ENCODE measurements at places on chromosomes 7 and 10.
A peak's percentile ranks its signal among the peaks of the same experiment; 100 is the strongest.

DNA sequence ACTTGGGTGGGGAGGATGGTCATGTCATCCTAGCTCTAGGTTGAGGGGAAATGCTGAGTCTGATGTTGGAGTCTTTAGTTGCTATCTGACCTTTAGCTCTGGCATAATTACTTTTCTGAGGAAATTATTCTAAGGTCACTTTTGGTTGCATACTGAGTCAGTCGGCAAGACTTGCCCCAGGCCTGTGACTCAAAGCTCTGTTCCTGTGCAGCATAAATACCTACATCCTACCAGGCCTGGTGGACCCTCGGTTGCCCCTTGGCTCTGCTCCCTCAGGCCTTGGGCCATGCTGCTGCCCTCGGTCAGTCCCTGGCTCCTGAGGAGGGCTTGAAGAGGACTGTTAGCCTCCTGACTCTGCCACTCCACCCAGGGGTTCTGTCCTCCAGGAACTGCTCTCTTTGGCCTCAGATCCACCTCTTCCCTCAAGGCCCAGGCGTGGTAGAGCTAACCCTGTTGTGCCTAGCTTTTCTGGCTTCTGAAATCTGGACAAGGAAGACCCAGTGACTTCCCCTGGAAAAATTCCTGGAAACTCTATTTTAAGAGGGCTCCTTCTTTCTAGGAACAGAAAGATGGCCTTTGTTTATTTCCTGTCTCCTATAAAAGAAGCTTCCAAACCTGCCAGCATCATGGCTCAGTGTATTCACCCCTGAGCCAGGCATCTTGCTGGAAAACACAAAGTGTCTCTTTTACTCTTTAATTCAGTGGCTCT, 71.2 kb downstream of the TMEM178B start:
- DNase-seq: no peak

DNA sequence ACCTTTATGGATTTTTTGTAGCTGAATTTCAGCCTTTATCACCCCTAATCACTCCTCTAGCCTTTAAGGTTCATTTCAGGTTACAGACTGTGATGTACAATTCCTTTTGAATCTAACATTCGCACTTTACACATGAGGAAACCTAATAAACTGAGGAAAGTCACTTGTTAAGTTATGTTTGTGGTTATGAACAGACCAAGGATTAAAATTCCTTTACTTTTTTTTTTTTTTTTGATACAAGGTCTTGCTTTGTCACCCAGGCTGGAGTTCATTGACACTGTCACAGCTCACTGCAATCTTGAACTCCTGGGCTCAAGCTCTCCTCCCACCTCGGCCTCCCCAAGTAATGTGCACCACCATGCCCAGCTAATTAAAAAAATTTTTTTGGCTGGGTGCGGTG, 3.6 kb downstream of the MCU start:
- DNase-seq: no peak

GRCh38 chr10:101493249-101493648, 94.8 kb downstream of the POLL start:
- no peak for DNase-seq

DNA sequence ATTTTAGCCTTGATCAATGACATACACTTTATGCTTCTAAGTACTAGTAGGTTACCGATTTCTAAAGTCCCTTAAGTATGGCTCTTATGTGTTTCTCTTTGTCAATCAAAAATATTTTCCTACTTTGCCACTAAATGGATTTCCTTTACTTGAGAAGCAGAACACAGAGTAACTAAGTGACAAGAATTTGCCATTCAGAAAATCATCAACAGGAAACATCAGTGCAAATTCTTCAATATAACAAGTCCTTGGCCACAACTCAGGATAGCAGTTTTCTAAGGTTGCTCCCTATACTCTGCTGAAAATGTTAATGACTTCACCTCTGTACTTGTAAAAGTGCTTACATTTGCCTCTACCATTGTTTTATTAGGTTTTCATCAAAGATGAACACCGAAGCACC, 239.6 kb upstream of the SLC26A5 start:
- DNase-seq: no peak

GRCh38 chr7:80611779-80612178, 26.7 kb upstream of the CD36 start:
- DNase-seq: no peak

DNA sequence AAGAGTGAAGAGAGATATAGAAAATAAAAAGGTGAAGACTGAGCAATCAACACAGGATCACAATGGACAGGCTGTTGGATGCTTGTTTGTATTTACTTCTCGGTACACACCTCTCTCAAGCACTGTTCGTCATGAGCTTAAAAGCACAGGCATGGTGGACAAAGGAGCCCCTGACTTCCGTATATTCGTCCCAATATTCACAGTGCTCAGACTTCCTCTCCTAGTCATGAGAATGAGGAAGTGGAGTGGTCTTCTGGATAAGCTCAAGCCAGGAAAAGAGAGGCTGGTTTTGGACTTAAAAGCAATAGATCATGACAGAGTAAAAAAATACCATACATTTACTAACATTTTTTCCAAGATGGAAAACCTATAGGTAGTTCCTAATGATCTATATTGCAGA, 172.5 kb downstream of the SORCS1 start:
- no peak for DNase-seq

GRCh38 chr7:73905360-73905759, 44.4 kb downstream of the TMEM270 start:
- DNase-seq: no peak

GRCh38 chr10:132785723-132786475, at the start of gene NKX6-2:
NKX6-2 (minus strand) TSS chr10:132786147; CDS start chr10:132785948, 199 bp downstream.
- DNase-seq: no peak

DNA sequence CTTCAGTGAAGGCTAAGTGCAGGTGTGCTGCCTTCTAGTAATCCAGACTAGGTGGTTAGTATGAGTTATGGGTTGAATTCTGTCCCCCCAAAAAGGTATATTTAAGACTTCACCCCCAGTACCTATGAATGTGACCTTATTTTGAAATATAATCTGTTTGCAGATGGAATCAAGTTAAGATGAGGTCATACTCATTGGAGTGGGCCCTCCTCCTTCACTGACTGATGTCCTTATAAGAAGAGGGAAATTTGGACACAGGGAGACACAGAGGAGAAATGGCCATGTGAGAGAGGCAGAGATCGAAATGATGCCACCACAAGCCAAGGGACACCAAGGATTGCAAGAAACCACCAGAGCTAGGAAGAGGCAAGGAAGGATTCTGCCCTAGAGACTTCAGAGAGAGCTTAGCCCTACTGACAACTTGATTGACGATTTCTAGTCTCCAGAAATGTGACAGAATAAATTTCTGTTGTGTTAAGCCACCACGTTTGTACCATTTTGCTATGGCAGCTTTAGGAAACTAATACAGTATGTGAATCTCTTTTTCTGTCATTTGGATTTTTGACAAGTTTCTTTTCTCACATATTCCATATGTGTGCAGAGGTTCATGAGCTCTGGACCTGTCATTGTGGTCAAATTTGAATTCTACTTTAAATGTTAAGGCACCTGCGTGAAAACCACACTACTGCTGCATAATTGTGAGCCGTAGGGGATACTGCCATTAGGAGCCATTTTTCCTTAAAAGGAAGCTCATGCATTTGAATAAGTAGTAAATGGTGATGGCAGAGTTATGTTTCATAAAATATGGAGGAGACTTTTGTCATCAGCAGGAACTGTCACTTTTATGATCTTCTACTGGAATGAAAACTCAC, 2.6 kb upstream of the RPA3 start:
- no peak for DNase-seq

GRCh38 chr7:152891160-152891621, 131.6 kb downstream of the ACTR3B start:
- DNase-seq: no peak

DNA sequence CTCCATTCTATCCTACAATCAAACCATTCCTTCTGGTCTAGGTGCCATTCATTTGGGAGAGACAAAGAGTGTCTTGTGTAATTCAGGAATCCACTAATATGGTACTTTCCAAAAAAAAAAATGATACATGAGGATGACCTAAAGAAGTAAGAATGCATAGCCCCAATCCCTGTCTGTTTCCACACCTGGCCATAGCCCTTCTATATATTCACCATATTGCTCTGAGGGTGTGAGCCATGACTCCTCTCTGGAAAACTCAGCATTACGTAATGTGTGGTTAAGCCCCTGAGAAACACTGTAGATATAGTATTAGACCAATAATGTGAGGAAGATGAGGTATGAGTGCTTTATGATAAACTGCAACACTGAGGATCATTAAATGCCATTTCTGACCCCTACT, 592.7 kb downstream of the INHBA start:
- DNase-seq: no peak

DNA sequence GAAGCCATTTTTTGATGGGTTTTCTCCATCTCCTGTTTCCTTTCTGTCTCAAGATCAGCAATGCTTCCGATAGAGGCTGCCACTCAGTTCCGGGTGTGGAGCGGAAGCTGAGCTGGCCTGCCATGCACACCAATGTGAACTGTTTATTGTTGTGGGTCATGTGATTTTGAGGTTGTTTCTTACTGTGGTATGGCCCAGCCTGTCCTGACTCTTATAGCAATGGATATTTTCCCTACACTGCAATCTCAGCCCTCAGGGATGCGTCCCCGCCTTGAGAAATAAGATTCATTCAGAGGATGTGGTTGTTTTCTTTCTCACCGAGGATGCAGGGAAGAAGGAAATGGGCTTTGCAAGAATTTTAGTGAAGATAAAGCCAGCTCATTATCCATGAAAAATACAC, 134.7 kb downstream of the PFKFB3 start:
- DNase-seq: no peak

- no peak for DNase-seq
Observed at GRCh38 chr7:127844165-127844564, 187.1 kb downstream of the LRRC4 start.

GRCh38 chr10:29849886-29850285, 209.5 kb downstream of the JCAD start:
- no peak for DNase-seq

DNA sequence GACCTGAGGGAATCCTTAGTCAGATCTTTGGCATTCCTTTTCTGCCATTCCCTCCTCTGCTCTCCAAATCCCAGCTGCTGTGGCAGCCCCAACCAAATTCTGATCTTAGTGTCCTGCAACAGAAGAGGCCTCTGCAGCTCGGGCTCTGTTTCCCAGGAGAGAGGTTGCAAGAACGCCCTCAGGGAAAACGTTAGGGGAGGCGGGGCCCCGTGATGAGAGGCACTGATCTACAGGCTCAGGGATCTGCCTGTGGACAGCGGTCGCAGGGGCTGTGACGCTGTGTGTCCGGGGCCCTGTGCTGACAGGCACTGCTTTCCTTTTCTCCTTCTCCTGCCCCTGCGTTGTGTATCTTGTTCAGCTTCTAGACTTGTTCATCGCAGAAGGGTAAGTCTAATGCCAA, 57.3 kb upstream of the DPYSL4 start:
- DNase-seq: no peak

- DNase-seq: no peak
Observed at GRCh38 chr10:85597006-85597405, 769.6 kb downstream of the GRID1 start.

GRCh38 chr10:30854656-30855055, 177.0 kb downstream of the ZNF438 start:
- DNase-seq: no peak

DNA sequence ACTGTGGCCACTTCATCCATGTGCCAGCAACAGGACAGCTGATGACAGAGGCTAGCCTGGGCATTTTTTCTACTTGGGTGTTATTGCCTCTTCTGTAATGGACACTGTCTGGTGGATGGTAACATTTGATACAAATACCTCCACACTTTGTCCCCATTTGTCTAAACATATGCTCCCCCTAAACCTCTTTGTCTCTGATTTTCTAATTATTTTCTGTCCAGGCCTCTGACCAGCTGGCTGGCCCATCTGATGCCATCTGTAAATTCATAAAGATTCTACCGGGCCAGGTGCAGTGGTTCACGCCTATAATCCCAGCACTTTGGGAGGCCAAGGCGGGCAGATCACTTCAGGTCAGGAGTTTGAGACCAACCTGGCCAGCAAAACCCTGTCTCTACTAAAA, 84.7 kb upstream of the IFRD1 start:
- peak; percentile 61 for DNase-seq

DNA sequence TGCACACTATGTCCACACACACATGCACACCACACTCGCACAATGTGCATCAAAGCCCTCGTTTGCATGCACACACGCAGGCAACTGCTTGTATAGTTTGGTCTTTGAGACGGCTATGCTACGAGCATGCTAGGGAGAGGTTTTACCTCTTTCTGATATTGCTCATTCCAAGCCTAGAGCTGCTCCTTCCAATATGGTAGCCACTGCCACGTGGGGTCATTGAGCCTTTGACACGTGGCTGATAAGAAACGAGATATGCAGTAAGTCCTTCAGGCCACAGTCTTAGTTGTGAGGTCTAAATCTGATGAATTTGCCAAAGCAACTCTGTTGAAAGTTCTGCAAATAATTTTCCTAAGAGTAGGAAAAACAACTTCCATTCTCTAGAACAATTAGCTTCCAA, 204.4 kb downstream of the KLF6 start:
- no peak for DNase-seq

DNA sequence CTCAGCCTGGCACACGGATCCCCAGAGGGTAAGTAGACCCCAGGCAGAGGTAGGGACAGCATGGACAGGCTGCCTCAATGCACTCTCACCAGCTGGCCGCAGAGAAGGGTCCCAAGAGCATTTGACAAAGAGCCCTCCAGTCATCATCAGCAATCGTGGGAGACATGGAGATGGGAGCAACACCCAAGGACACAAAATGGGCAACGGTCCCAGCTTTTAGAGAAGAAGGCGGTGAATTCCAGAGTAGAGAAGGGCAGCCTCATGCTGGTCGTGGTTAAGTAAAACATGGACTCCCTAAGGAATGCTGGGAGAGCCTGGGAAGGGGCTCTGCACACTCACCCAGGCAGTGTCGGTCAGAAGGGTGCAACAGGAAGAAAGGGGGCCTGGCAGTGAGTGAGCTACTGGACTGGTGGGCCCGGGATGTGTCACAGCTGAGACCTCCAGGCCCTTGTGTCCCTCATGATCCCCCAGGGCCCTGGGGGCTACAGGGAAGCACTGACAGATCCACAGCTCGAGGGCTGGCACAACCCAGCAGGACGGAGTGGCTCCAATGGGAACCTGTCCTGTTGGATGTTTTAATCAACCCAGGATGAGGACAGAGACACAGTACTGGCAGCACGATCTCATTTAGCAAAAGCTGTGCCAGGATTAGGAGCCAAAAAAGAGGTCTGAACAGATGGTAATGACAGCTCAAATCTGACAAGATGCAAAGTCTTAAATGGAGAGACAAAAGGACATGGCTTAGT, 147.1 kb downstream of the NEURL1 start:
- no peak for DNase-seq

GRCh38 chr7:48660306-48660870, 264.0 kb upstream of the CDC14C start:
- no peak for DNase-seq

All from NCI-H524 treated with DMSO at 0.1 percent for 48 hours (cell line).